ENCODE measurements at places on chromosomes 11 and 22.

DNA sequence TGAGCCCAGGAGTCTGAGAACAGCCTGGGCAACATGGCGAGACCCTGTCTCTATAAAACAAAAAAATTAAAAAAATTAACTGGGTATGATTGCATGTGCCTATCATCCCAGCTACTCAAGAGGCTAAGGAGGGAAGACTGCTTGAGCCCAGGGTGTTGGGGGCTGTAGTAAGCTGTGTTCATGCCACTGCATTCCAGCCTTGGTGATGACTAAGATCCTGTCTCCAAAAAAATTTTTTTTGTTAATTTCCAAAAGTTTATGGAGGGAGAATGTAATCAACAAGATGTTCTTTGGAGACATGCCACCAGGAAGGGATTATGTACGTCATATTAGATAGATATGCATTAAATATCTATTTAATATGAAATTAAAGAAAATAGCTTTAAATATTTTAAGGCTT lies 267.5 kb downstream of the SBF2 start:
- no peak for DNase-seq

DNA sequence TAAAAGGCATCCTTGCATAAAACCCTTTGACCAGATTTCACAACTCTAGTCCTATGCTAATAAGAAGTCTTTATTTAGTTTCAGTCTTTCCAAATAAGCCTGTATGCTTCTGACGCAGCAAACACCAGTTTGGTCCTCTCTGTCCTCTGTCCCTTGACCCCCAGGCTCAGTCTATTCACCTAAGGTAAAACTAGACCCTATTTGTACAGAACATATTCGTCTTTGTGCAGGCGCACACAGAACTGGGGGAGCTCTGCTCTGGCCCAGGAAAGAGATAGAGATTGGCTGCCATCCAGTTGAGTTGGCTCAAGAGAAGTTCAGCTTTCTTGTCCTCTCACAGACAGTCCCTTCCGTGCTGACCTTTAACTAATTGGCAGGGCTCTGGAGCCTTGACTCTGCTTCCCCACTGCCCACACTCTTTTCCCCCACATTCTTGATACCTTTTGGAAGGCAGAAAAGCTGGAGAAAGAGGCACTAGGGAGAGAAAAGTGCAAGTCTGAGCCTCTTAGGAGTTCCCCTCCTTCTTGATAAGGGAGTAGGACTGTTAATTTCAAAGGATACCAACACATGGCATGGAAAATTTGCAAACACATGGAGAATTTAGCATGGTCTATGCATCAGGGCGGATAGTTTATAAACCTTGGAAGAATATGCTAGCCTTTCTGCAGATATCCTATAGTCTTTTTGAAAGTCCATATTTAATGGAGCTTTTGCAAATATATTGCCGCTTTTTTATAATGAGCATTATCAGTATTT lies 21.2 kb upstream of the PSMA1 start:
- DNase-seq = peak; percentile 63

- no peak for DNase-seq
These were observed 1.4 kb downstream of the OR52N2 start for GRCh38 chr11:5809905-5810795.

DNA sequence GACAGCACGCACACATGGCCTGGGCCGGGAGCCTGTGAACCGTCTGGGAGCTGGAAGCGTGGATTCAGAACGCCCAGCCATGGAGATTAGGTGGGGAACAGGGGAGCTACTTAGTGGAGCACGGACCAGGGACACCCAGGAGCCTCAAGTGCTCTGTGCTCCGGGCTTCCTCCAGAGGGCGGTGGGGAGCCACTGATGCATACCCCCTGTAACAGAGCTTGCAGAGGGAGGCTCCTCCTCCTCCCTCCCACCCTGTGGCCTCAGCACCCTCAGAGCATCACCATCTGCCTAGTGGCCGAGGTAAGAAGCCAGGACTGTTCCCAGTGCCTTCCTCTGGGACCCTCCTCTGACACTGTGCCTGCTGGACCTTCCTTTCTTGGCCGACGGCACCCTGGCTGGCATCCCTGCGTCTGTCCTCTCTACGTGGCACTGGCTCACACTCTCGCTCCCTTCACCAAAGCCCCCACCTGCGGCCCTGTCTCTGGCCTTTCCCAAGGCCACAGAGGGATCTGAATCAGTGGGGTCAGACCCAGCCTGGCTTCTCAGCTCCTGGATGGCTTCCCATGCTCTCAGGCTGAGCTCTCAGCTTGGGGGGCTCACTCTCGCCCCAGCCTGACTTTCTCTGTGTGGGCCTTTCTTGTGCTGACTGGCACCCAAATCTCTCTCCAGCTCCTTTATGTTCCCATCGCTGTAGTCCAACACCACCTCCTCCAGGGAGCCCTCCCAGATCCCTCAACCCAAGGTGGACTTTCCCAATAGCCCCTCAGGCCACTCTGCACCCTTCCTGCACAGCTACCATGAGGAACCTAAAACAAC lies 780.9 kb downstream of the BRD1 start:
- DNase-seq = peak; percentile 25

Data from pons (tissue), 1 donor.